H9 (cell line): ENCODE measurements at places on chromosomes 1 and 21. TPM values are rescaled to one million over a fixed set of nuclear protein-coding genes. Genes with fewer than 3 reads are reported as not detected.

DNA sequence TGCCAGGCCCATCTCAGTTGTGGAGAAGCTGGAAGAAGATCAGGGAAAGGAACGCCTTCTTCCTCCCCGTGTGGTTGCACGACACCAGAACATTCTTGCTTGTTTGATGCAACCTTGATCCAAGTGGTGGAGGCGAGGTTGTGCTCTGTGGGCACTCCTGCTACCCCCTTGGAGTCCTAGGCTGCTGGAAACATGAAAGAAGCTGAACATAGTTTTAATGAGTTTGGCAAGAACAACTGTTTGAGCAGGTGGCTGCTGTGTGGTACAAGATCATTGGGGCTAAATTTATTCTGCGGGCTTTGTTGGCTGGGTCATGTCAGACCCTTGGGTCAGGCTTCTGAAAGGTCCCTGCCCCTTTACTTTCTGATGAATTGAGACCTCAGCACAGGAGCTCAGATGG is 5.9 kb downstream of the KAZN start:
- no peak overlapping the region for H3K27ac ChIP-seq
- DNase-seq: no peak
- no peaks in the 10 kb centered on the region for H3K36me3 ChIP-seq
- peaks cover 6% of the 10 kb centered on the region for H3K4me1 ChIP-seq

The SIM2 gene
- total RNA-seq: not detected in 2 replicates

DNA sequence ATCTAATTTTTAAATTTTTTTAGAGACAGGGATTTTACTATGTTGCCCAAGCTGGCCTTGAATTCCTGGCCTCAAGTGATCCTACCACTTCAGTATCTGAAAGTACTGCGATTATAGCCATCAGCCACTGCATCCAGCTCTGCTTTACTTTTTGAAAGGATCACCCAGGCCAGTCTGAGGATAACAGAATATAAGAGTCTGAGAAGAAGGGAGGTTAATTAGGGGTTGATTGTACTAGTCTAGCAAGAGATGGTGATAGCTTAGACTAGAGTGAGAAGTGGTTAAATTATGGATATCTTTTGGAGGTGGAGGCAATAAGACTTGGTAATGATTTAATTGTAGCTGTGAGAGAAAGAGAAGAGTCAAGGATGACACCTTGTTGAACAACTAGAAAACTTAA is 32.2 kb downstream of the PHACTR4 start:
- H3K36me3 ChIP-seq: peaks cover 16% of the 10 kb centered on the region
- no peak overlapping the region for H3K27ac ChIP-seq
- no peak overlapping the region for H3K4me3 ChIP-seq
- H3K4me1 ChIP-seq: peaks cover 3% of the 10 kb centered on the region; the same call in 1 of the 2 replicates
- no peaks in the 10 kb centered on the region for H3K27me3 ChIP-seq
- DNase-seq: no peak

DNA sequence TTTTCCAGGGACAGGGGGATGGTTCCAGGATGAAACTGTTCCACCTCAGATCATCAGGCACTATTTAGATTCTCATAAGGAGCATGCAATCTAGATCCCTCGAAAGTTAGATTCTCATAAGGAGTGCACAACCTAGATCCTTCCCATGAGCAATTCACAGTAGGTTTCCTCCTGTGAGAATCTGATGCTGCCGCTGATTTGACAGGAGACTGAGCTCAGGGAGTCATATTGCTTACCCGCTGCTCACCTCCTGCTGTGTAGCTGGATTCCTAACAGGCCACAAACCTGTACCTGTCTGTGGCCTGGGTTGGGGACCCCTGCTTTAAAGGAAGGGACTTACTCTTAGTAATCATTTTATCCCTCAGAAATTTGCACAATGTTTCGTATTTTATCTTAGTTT is 9.3 kb downstream of the CTH start:
- H3K36me3 ChIP-seq: peaks cover 19% of the 10 kb centered on the region
- H3K4me1 ChIP-seq: no peaks in the 10 kb centered on the region

The PCAT6 gene
- 4.8 and 6.4 TPM in 2 replicates for total RNA-seq

- peaks cover 18% of the 10 kb centered on the region for H3K27me3 ChIP-seq
- peaks cover 3% of the 10 kb centered on the region; the same call in 1 of the 2 replicates for H3K4me1 ChIP-seq
- H3K27ac ChIP-seq: no peak overlapping the region
- H3K4me3 ChIP-seq: no peak overlapping the region
- no peak for DNase-seq
Observed at GRCh38 chr1:155075535-155075934, 3.1 kb upstream of the EFNA3 start.

The CYP4Z1 gene
- not detected in 2 replicates for total RNA-seq
